ENCODE measurements at places on chromosomes 5 and 9.
A peak's percentile ranks its signal among the peaks of the same experiment; 100 is the strongest.

DNA sequence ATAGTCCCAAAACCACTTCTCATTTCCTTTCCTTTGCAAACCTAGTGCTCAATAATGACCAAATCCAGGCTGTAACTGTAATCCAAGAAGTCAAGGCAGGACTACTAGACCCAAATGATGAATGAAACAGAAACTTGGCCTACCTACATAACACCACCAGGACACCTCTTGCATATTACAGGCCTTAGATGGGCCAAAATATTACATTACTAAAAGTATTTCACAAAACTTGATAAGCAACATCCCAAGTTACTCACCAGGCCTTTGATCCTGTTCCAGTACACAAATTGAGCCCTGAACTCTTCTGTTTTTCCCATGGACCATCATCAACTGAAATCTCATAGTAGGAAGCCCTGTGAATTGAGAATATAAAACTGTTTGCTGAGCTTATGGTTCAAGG is 34.8 kb downstream of the NADK2 start:
- no peak for DNase-seq

- DNase-seq: no peak
These were observed 151.7 kb upstream of the ZNF366 start for GRCh38 chr5:72658761-72659540.

DNA sequence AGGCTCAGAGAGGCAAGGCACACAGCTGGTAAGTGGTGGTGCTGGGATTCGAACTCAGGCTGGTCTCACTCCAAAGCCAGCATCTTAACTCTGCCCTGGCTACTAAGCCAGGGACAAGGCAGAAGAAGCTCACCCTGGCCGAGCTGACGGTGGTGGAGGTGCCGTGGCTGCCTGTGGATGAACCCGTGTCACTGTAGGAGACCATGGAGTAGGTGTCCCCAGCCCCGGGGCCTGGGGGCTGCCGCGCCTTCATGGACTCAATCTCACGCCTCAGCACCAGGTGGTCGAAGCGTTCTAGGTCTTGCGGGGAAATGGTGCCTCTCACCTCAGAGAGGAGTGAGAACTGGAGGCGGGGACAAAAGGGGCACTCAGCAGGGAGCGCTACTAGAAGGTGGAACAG is 35.4 kb upstream of the AKNA start:
- DNase-seq: no peak

DNA sequence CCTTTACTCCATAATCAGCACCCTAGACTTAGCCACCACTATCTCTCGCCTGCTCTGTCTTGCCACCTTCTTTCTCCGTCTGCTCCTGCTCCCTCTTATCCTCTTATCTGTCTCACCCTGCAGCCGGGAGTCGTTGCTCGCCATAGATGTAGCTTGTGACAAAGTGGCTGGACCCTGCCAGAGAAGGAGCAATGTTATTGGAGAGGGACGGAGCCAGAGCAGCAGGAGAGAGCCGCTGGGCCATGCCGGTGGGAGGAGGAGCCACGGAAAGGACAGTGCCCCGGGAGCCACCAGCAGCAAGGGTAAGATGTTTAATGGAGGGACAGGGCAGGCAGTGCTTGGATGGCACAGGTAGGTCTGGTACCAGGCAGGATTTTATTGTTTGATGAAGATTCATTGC is 137.3 kb downstream of the SEC61B start:
- no peak for DNase-seq

DNA sequence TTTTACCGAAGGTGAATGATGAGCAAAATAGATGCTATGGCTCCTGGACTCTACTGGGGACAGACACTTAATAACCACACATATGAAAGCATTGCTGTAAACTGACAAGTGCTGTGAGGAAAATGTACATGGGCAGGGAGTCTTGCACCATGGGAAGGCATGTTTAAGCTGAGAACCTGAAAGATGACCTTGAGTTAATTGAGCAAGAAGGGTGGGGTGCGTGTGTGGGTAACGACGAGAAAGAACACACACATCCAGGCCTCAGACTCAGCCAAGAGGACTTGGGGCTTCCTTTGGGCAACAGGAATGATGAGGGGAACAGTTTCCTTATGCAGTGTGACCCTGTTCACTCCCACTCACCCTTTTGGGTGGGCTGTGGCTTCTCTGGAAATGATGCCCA is 73.1 kb downstream of the HSPA4 start:
- no peak for DNase-seq

DNA sequence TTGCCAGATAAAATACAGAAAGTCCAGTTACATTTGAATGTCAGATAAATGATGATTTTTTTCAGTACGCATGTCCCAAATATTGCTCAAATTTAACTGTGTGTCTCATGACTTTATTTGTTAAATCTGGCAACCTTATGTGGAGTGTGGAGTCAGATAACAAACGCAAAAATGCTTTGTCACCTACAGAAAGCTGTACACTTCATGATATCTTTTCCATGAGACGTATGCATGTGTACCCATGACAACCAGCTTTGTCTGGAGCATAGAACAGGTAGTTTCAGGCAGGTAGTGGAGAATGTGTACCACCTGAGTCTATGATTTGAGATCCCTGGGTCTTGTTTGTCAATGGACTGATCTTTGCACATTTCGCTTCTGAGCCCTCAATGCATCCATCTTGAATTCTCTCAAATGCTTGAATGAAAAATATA is 105.5 kb upstream of the CPEB4 start:
- DNase-seq: no peak

DNA sequence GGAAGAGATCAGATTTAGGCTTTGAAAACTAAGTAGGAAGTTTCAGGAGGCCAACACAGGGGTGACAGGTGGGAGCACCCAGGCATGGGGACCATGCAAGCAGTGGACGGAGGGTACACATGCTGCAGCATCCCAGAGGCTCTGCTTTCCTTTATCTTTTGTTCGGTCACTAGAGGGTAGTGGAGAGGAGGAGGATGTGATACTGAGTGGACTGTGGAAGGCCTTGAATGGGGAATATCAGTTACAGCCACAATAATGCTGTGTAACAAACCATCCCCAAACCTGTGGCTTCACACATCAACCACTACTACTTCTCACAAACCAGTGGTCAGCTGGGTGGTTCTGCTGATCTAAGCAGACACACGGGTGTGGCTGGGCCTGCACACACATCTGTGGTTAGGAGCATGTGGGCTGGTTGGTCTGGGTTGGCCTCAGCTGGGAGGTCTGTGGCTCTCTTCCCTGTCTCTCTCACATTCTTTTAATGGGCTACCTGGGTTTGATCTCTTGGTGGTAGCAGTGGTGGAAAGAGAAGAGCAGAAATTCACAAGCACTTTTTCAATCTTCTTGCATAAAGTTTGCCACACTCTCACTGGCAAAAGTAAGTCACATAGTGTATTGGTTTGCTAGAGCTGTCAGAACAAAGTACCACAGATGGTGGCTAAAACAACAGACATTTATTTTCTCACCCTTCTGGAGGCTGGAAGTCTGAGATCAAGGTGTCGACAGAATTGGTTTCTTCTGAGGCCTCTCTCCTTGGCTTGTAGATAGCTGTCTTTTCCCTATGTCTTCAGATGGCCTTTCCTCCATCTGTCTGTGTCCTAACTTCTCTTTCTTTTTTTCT is 238.7 kb downstream of the AGTPBP1 start:
- DNase-seq: no peak

- DNase-seq: no peak
These were observed 136.1 kb upstream of the RAPGEF1 start for GRCh38 chr9:131875828-131876485.

DNA sequence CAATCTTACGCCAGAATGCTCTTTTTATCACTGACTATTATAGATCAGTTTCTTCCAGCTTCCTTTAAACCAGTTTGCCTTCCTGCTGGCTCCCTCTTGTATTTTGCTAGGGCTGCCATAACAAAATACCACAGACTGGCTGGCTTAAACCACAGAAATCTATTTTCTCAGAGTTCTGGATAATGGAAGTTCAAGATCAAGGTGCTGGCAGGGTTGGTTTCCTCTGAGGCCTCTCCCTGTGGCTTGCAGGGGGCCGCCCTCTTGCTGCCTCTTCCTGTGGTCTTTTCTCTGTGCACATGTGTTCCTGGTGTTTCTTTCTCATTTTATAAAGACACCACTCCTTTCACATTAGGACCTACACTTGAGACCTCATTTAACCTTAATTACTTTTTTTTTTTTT is 6.8 kb upstream of the FXN start:
- DNase-seq: no peak

GRCh38 chr5:98104454-98105188 is 668.8 kb upstream of the RGMB start:
- DNase-seq: no peak

DNA sequence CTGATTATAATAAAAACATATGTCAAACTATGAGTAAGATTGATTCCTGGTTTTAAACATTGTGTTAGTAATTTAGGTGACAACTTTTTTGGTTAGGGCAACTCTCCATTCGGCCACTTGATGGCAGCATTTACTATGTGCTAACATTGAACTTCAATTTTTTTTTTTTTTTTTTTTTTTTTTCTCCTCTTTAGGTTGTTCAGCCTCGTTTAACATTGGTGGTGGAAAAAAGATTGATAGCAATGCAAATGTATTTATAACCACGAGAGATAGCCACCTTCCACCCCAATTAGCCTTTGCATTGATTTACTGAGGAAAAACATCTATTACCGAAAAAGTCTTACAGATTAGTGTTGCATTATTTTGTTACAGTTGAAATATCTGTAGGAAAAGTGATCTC is 159.1 kb downstream of the CSNK1G3 start:
- DNase-seq: peak; percentile 7

DNA sequence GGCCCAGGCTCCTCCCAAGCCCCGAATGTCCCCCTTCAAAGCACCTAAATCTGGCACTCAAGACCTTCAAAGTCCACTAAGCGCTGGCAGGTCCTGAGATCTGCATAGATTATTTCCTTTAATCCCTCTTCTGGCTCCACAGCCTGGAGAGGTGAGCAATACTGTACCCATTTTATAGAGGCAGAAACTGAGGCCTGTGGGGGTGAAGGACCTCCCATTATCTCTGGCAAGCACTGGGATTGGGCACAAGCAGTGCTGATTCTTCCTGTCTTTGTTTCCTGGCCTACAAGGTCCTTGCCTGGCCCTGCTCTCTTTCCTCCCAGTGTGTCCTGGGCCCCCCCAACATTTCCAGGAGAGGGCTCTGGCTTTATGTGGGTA is 252.3 kb downstream of the PBX3 start:
- DNase-seq: no peak

GRCh38 chr9:25716220-25716872 is 38.1 kb upstream of the TUSC1 start:
- peak; percentile 49 for DNase-seq

GRCh38 chr9:20740929-20741582 is 57.0 kb downstream of the FOCAD start:
- no peak for DNase-seq

DNA sequence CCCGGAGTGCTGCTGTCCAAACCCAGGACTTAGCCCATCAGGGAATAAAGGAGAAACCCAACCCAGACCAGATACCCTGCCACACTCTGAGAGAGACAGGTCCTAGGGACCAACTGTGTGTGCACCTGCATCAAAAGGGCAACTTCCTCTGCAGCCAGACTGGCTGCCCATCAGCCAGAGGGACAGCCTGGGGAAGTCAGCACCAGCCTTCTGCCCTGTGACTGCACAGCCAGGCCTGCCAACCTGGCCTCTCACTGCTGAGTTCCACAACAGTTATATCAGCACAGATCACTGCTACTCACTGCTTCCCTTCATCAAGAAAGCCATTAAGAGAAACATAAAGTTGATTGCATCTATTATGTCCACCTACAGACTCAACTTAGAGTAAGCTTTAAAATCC is 18.0 kb downstream of the GABBR2 start:
- no peak for DNase-seq

DNA sequence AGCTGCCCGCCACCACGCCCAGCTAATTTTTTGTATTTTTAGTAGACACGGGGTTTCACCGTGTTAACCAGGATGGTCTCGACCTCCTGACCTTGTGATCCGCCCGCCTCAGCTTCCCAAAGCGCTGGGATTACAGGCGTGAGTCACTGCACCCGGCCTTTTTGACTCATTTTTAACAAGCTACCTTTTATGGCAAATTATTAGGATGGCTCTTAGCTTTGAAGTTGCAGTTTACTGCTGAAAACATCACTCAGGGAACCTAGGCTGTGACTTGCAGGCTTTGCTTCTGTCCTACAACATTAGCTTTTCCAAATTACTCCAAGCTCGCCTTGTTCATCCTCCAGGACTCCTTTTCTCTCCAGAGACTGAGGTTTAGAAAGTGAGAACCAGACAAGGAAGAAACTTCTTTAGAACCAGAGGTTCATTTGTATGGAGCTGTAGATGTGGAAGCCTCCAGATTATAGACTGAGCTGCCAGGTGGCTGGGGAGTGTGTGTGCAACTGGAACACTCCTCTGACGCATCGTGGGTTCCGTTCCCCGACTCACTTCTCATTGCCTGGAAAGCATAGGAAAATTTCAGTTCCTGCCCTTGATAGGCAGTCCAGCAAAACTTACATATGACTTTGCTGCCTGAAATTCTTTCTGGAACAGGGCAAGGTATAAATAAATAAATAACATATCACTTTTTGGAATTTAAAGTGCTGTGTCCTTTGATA is 23.8 kb upstream of the SPTAN1 start:
- no peak for DNase-seq

GRCh38 chr5:14614490-14614889 is 32.9 kb downstream of the OTULINL start:
- no peak for DNase-seq

- no peak for DNase-seq
These were observed 268.6 kb downstream of the CDH10 start for GRCh38 chr5:24376210-24376609.

GRCh38 chr9:128275198-128276007 is at the start of gene GOLGA2:
GOLGA2 (minus strand) TSS chr9:128276007; CDS start chr9:128275976, 31 bp downstream.
- DNase-seq: no peak

GRCh38 chr5:116130471-116130870 is 45.6 kb downstream of the COMMD10 start:
- DNase-seq: no peak

- DNase-seq: no peak
These were observed 240.3 kb downstream of the AGTPBP1 start for GRCh38 chr9:85501456-85501855.

DNA sequence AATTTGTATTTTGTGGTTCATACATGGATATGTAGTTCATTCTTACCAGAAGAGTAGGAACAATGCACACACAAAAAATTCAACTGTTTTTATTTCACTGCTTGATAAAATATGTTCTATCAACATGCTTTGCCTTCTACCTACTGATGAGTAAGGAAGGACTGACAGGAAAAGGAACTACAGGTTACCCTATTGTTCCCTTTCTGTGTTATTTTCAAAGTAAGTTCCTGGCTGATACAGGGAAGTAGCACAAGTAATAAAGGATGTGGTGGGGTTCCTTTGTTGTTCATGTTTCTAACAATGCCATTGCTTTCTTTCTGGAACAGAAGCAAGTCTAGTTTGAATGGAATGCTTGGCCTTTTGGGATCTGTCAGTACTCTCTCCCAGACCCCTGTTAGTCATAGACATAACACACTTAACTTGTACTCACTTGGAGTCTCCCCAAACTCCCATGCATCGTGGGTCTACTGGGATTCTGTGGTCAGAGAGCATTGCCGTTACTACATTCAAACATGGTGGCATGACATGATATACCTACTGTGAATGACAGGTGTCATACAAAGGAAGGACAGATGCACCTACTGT is 20.2 kb upstream of the ALDOB start:
- no peak for DNase-seq
